Esophagus squamous epithelium (tissue), 5 donors: ENCODE measurements at places on chromosomes 5 and 9. TPM values are rescaled to one million over a fixed set of nuclear protein-coding genes. Genes with fewer than 3 reads are reported as not detected.

- no peak for DNase-seq
Measured at GRCh38 chr5:160462167-160462566, 40.5 kb downstream of the PTTG1 start.

DNA sequence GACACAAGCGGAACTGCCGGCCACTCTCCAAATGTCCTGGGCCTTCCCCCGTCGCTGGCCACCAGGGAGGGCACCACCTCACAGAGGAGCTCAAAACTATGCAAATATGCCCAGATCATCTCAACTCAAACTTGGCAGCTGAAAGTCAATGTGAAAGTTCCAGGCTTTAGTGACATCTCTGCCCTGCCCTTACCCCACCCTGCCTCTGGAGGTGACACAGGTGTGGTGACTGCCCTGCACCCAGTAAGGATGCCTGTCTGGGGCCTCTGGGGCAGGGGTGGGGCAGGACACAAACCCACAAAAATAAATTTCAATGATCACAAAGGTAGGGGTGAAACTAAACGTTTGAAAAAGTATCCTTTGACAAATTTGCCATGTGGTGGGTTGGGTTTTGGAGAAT is 213.4 kb downstream of the HSPA4 start:
- DNase-seq, result no peak

GRCh38 chr5:73692166-73692640 is 66.2 kb downstream of the ARHGEF28 start:
- DNase-seq, result no peak

GRCh38 chr5:156340893-156341292 is 13.9 kb downstream of the SGCD start:
- DNase-seq, result no peak

- no peak for DNase-seq
Measured at GRCh38 chr9:105503881-105504280, 54.0 kb upstream of the FKTN start.

- DNase-seq, result no peak
Measured at GRCh38 chr9:122349201-122349600, 21.6 kb upstream of the PTGS1 start.

DNA sequence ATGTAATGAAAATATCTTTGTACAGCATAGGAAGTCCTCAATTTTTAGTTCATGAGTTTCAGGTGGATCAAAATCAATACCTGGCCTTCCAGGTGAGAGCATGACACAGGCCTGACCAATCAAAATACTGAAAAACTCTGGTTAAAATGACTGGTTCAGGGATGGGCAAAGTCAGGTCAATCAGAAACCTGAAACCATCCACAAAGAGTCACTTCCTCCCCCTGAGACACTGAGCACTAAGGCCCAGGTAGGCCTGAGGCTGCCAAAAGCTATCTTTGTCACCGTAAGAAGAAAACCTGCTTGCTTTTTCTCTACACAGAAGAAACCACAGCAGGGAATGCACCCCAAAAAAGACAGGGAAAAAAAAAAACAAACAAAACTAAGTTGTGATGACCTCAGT is 444.8 kb downstream of the TLR4 start:
- DNase-seq, result no peak

GRCh38 chr5:98770911-98771322 is 2.5 kb upstream of the RGMB start:
- no peak for DNase-seq

DNA sequence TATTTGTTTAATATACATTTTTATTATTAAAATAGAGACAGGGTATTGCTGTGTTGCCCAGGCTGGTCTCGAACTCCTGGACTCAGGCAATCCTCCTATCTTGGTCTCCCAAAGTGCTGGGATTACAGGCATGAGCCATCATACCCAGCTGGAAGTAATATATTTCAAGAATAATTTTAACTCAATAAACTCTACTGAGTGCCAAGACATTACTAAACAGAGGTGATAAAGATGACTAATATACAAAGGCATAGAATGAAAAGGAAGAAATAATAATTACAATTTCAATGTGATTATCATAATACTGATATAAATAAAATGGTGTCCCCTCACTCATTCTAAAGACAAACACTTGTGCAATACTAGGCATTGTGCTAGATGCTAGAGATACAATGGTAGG is 13.9 kb downstream of the GOLPH3 start:
- no peak for DNase-seq

GRCh38 chr9:86072394-86072877 is 26.9 kb downstream of the GOLM1 start:
- no peak for DNase-seq

GRCh38 chr5:6686501-6686900 is 26.7 kb upstream of the TENT4A start:
- DNase-seq, result no peak

GRCh38 chr5:40442346-40442745 is 237.4 kb upstream of the PTGER4 start:
- DNase-seq, result no peak

DNA sequence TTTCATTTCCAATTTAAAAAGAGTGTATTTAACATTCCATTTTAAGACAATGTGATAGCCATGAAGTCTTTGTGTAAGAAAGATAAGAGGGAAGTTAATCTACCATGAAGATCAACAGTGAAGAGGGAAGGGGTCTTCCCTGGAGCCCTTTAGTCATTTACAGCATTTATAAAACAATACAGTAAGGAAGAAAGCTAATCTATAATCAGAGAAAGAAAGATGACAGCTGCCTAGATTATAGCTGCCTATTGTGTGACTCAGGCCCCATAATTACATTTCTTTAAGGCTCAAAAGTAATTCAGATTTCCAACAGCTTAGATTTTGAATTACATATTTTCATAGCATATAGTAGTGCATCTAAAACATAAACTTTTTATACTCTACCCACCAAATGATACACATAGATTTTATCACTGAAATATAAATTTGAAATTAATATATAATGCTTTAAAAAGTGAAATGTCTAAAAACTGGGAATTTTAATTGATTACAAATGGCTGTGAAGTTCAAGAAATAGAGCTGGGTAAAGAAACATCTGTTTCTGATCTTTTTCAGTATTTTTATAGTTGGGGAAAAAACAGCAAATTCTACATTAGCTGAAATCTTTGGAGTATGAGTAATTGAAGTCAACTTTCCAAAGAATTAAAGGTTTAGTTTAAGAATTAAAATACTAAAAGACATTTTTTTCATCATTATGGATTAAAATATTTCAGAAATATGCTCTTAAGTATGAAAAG is 89.6 kb downstream of the RIC1 start:
- DNase-seq, result no peak

- no peak for DNase-seq
Measured at GRCh38 chr5:16970260-16970659, 34.2 kb upstream of the MYO10 start.

DNA sequence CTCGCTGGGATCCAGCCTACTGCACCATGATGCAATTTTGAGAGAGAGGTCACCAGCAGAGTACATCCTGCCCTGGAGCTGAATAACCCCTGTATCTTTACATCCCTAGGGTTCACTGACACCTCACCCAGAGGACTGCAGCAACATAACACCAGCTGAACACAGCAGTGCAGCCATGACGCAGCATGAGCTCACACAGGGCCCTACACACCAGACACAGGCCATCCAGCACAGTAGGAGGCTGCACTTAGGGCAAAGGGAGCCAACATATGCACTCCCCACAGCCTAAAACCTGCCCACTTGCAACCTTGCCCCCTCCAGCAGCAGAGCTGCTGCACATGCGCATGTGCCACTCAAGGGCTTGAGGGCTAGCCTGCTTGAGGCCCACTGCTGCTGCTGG is 157.3 kb upstream of the SMARCA2 start:
- DNase-seq, result no peak

DNA sequence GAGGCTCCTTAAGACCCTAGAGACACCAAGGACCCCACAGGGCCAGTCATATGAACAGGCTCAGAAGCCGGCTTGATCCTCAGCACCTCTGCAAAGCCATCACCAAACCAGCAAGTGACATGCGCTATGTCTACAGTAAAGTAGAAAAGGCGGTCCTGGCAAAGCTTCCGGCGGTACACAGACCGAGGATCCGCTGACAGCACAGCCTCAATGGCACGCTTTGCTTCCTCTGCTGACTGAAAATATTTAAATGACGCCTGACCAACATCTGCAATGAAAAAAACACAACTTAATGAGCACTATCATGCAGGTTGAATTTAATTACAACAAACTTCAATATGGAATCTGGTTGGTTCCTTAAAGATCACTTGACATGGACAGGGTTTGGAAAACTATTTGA is 17.6 kb downstream of the TRMO start:
- DNase-seq, result no peak

GRCh38 chr5:89120719-89121118 is 237.7 kb upstream of the MEF2C start:
- DNase-seq, result no peak

GRCh38 chr5:123844873-123845272 is 332.9 kb downstream of the CSNK1G3 start:
- DNase-seq, result no peak

DNA sequence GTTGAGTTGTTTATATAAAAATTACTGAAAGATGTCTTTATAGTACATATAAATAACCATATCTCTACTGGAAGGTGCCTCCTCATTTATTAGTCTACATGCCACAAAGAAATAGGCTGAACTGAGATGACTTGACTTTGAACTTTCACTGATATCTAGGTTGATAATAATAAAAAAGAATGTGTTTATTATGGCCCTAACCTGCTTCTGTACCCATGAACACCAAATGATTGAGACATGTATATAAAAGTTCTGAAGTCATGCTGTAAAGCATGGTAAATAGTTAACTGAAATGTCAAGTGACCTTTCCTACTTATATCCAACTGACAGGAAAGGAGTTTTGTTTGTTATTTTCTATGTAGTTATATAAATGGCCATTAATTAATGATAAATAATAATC is 33.2 kb upstream of the GRAMD2B start:
- no peak for DNase-seq

SNCAIP gene
- total RNA-seq, result 1.4 TPM

CTXN3 gene
- not detected for total RNA-seq

CDX1 gene
- not detected for total RNA-seq

PIP5KL1 gene
- total RNA-seq, result 4.6 TPM

FOXD4L4 gene
- 1.1 TPM for total RNA-seq

PTTG1 gene
- total RNA-seq, result 89.9 TPM

TSSK1B gene
- total RNA-seq, result 0.88 TPM

RANBP17 gene
- 0.88 TPM for total RNA-seq

FBLL1 gene
- total RNA-seq, result not detected

ADAMTS6 gene
- total RNA-seq, result 1.8 TPM

SLC6A7 gene
- total RNA-seq, result not detected

KDM3B gene
- 36.1 TPM for total RNA-seq
